ENCODE measurements at places on chromosomes 1 and 21. TPM values are rescaled to one million over a fixed set of nuclear protein-coding genes. Genes with fewer than 3 reads are reported as not detected.

The TRIM63 gene
- total RNA-seq: 0.74 TPM

The PKLR gene
- total RNA-seq: not detected

The SAMSN1 gene
- total RNA-seq: 48.4 TPM

The DYRK3 gene
- 14.4 TPM for total RNA-seq

The ACTA1 gene
- not detected for total RNA-seq

The PTPN7 gene
- total RNA-seq: 2.9 TPM

The RPRD2 gene
- 14.8 TPM for total RNA-seq

The SPRR1B gene
- total RNA-seq: not detected

The TFF2 gene
- not detected for total RNA-seq

The OR2M3 gene
- not detected for total RNA-seq

The NFASC gene
- total RNA-seq: 11.2 TPM

The IVL gene
- total RNA-seq: not detected

The RAD54L gene
- 0.28 TPM for total RNA-seq

The PLXNA2 gene
- 67.9 TPM for total RNA-seq

The RNF223 gene
- not detected for total RNA-seq

The FCRL1 gene
- 0.28 TPM for total RNA-seq
